T-helper 1 cell treated with Interleukin-12 subunit alpha and Interleukin-12 subunit beta and Interleukin-4 antibody, amounts not matched to agents 30 ng/mL and 1 ng/mL, for 36 hours (primary cell): ENCODE measurements at places on chromosomes 3 and 15. TPM values are rescaled to one million over a fixed set of nuclear protein-coding genes. Genes with fewer than 3 reads are reported as not detected.

Gene ISL2
- total RNA-seq: 1.5 and 2.4 TPM in 2 replicates

Gene KY
- total RNA-seq: not detected in 2 replicates

Gene CCRL2
- total RNA-seq: 6.0 and 6.8 TPM in 2 replicates

Gene ADAMTSL3
- not detected in 2 replicates for total RNA-seq

Gene PLSCR5
- total RNA-seq: not detected in 2 replicates

Gene TEX55
- total RNA-seq: not detected in 2 replicates

Gene TNNC1
- total RNA-seq: 0.74 and 1.3 TPM in 2 replicates

Gene HYAL1
- 0.29 and 0.32 TPM in 2 replicates for total RNA-seq
